ENCODE measurements at places on chromosomes 7 and 10.
A peak's percentile ranks its signal among the peaks of the same experiment; 100 is the strongest.

GRCh38 chr7:37928878-37929277, 8.4 kb downstream of the EPDR1 start:
- no peak for DNase-seq

GRCh38 chr10:34962866-34963265, 127.3 kb downstream of the CUL2 start:
- DNase-seq = no peak

GRCh38 chr7:20302891-20303290, 27.8 kb upstream of the ITGB8 start:
- DNase-seq = no peak

GRCh38 chr7:74097937-74098614, 14.5 kb downstream of the LIMK1 start:
- DNase-seq = peak; percentile 76

- no peak for DNase-seq
Observed at GRCh38 chr7:6385909-6386560, 61.7 kb downstream of the DAGLB start.

DNA sequence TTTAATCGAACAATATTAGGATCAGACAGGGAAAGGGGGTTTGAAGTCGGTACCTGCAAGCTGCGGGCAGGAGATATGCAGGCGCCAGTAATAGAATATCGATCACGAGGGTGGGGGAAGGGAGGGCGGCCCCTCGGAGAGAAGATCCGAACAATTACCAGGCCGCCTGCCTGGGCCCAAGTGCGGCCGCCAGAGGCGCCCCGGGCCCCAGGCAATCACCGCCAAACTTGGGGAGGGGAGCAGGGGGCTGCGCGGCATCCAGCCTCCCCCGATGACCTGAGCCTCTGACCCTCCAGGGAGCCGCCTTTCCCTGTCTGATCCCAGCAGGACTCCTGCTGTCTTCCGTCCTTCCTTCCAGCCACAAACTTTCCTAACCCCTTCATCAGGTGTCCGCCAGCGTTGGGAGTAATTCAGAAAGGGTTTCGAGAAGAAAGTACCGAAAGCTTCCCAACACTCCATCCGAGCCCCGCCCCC, 1.1 kb downstream of the NKX1-2 start:
- no peak for DNase-seq

DNA sequence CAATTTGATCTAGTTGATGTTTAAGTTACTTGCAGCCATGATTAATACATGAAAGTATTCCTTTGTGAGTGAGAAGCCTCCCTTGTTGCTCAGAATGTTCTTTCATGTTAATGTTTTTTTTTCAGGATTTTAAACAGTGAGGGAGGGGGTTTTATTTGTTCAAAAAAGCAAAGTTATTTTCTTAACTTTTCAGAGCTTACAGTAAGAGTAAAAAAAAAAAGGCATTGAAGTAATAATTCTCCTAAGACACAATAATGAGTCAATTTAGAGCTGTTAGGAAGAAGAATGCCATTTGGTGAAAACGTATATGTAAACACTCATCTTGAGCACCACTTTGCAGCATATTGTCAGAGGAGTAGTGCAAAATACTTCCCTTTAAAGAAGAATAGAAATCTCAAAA, 105.8 kb downstream of the SEMA3A start:
- no peak for DNase-seq

- no peak for DNase-seq
Observed at GRCh38 chr7:2269991-2270460, 28.0 kb downstream of the NUDT1 start.

- peak; percentile 94 for DNase-seq
Observed at GRCh38 chr7:137978464-137979237, 23.2 kb downstream of the CREB3L2 start.

DNA sequence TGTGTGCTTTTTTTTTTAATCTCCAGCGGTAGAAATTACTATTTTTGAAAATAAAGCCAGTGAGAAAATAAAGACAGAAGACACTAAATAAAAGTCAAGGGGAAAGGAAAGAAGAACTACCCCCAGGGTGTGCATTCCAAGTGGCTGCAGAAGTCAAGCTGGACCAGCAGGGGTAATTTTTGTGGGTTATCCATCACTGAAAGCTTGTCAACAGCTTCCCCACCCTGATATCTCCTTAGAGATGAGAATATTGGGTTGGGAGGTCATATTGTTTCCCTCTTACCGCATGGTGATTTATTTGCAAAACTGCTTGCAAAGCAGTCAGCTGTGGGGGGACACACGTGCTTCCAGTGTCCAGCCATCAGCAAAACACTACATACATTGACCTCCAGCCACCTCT, 46.4 kb downstream of the FAM107B start:
- no peak for DNase-seq

GRCh38 chr10:31939797-31940708, 11.4 kb upstream of the ARHGAP12 start:
- no peak for DNase-seq

GRCh38 chr7:82511542-82511941, 68.0 kb upstream of the CACNA2D1 start:
- DNase-seq = no peak

DNA sequence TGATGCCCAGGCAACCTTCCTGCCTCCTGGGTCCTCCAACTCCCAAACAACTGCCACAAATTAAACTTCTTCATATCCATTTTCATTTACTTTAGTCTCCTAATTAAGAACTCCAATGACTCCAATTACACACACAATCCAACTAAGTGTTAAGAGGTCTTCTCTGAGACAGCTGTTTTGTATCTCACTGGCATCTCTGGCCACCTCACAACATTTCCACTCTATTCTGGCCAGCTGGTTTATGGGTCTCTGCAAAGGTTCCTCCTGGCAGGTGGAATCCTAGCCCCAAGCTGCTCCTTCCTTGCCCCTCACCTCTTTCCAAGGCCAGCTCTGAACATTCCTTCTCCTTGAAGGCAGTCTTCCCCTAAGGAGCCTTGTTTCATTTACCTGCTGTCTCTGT, 123.1 kb upstream of the HPS1 start:
- DNase-seq = no peak

- DNase-seq = no peak
Observed at GRCh38 chr7:141074162-141074991, 513 bp downstream of the TMEM178B start.

DNA sequence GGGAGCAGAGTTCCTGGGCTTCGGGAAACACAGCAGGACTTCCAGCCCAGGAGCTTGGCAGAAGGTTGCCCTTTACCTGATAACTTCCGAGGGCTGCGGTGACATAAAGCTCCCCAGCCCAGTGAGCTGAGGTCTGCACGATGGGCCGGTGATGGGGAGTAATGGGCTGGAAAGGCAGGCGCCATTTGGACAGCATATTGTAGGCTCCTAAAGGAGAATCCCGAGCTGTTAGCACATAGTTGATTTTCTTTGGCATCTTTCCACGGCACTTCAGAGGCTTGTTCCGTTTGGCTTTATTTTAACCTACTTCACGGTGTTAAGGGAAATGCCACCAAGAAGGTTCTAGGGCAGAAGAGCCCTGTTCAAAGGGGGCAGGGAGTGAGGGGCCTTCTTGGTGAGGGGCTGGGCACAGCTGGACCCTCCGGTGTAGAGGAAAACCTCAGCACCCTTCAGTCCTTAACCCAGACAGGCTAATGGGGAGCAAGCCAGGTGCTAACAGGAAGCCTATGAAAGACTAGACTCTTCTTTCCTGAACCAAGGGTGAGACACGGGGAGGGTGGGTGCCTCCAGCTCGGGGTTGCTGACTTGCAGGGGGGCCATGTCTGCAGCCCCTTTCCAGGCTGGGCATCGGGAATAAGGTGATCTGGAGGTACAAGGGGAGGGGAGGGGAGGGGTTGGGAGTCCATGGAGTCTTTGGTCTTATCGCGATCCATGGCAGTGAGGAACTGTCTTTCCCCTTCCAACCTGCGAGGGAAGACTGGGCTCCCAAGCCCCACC, 347.7 kb downstream of the GLRX3 start:
- DNase-seq = no peak

GRCh38 chr7:100692578-100692961, 1.5 kb downstream of the GIGYF1 start:
- DNase-seq = no peak

GRCh38 chr10:31554556-31554955, 235.5 kb downstream of the ZEB1 start:
- peak; percentile 58 for DNase-seq

DNA sequence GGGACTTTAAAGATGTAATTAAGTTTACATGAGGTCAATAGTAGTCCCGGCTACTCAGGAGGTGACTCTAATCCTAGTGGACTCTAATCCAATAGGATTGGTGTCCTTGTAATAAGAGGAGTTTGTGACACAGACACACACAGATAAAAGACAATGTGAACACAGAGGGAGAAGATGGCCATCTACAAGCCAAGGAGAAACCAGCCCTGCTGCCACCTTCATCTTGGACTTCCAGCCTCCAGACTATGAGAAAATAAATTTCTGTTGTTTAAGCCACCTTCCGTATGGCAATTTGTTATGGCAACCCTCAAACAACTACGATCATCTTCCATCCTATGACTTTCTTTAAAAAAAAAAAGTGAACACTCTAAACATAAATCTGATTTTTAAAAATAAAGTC, 116.3 kb downstream of the ALOX5 start:
- DNase-seq = no peak
